ENCODE measurements at places on chromosomes 16 and 17. TPM values are rescaled to one million over a fixed set of nuclear protein-coding genes. Genes with fewer than 3 reads are reported as not detected.

DNA sequence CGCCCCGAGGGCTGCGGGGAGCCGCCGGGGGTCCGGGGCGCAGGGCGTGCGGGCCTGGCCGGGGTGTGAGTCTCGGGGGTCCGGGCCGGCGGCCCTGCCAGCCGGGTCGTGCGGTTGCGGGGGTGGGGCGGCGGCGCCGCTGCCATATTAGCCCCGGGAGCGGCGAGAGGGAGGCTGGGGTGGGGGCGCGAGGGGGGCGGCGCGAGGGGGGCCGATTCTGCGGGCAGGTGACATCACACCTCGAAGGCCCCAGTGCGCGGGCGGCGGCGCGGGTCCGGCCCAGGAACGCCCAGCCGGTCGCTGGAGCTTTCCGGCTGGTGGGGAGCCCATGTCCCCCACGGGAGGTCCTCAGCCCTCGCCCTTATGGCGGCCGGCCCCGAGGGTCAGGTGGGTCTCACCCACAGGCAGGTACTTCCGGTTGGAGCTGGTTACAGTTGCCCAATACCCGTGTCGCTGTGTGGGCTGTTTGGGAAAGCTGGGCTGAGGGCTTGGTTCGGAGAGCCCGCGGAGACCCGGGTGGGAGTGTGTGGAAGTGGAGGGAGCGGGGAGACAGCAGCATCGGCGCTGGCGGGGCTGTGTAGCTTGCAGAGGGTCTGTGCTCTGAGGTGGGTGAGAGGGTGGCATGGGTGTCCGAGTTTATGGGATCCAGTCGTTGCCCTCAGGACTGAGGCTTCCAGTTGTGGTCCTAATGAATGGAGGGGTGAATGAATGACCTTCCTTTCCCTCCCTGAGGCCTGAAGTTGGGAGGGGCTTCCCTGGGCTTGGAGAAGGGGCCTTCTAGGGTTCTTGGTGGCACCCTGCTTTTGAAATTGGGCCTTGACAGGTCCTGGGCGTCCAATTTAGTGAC is 804 bp downstream of the ATP6V0C start:
- no peaks in the 10 kb centered on the region for H3K27me3 ChIP-seq
- no peaks in the 10 kb centered on the region for H3K4me1 ChIP-seq
- H3K36me3 ChIP-seq: peaks cover 7% of the 10 kb centered on the region

The CLEC18B gene
- total RNA-seq: 0.20 TPM

DNA sequence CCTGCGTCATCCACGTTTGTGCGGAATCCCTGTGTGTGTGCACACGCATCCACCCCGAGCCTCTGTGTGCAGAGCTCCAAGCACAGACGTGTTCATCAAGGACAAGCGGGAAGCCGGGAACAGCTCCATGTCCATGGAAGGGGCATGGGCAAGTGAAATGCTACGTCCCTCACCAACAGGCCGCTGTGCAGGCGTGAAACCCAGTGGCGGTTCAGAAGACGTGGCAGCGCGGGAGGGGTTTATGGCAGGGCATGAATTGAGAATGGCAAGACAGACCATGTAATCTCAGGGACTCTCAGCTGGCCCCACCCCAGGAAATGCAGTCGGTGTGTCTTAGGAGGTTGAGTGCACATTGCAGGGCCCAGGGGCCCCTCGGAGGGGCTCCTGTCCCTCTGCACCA is 52.7 kb downstream of the TBC1D16 start:
- peaks cover 13% of the 10 kb centered on the region for H3K36me3 ChIP-seq
- H3K4me1 ChIP-seq: peaks cover 15% of the 10 kb centered on the region
- H3K4me3 ChIP-seq: no peak overlapping the region

- H3K4me1 ChIP-seq: no peaks in the 10 kb centered on the region
- no peak overlapping the region for H3K27ac ChIP-seq
- H3K27me3 ChIP-seq: no peaks in the 10 kb centered on the region
Measured at GRCh38 chr17:80356231-80356856, 58.6 kb upstream of the ENDOV start.

- peaks cover 34% of the 10 kb centered on the region for H3K36me3 ChIP-seq
- no peak for ATAC-seq
- H3K4me1 ChIP-seq: peaks cover 24% of the 10 kb centered on the region
- H3K27ac ChIP-seq: no peak overlapping the region
- H3K27me3 ChIP-seq: no peaks in the 10 kb centered on the region
Measured at GRCh38 chr17:64598672-64599071, 63.4 kb downstream of the SMURF2 start.

DNA sequence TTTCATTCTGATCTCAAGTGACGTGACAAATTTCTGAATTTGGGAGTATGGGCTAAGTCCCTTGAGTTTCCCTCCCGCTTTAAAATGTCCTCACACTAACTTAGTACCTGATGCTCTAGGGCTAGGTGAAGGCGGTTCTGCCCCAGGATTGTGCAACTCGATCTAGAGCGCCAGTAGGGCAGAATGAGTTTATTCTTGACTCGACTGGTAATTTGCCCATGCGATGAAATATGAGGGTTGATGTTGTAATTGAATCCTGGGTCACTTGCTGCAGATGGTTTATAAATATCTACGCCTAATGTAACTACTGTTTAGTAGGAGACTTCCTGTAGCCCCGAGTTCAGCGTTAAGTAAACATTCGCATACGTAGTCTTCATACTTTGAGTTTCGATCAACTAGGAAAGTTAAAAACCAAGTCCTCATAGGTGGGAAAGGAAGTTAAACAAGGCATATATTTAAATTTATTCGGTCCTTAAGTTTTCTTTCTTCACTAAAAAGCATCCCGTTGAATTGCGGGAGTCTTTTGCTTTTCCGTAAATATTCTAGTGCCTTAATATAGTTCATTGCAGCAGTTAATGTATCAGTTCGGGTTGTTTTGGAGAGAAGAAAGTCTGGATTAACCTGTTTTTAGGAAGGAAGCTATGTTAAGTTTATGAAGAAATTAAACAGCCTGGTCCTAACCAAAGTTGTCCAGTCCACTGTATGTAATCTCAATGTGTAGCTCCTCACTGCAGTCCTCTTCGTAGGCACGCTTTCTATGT is 1.6 kb downstream of the CTCF start:
- H3K27ac ChIP-seq: peak overlapping the region; percentile 96
- H3K4me3 ChIP-seq: peak overlapping the region; percentile 71
- ATAC-seq: peak; percentile 21
- H3K27me3 ChIP-seq: no peaks in the 10 kb centered on the region
- H3K36me3 ChIP-seq: no peaks in the 10 kb centered on the region
- H3K4me1 ChIP-seq: peaks cover 37% of the 10 kb centered on the region

DNA sequence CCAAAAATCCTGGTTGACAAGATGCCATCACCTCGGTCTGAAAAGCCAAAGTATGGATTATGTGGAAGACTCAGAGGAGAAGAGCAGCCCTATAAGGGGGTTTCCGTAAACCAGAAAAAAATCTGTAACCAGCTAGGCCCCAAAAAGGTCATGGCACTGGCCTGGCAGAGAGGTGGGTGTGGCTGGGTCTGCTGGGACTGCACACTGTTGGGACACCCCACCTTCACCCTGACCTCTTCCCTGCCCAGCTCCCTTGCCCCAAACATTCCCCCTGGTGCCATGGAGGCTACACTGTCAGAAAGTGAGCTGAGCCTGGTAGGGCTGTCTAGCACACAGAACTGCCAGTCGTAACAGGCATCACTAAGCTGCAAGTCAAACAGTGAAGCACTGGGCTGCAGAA is 6.5 kb downstream of the SLC47A2 start:
- H3K27me3 ChIP-seq: no peaks in the 10 kb centered on the region
- no peak overlapping the region for H3K4me3 ChIP-seq
- no peak for ATAC-seq
- H3K27ac ChIP-seq: no peak overlapping the region

DNA sequence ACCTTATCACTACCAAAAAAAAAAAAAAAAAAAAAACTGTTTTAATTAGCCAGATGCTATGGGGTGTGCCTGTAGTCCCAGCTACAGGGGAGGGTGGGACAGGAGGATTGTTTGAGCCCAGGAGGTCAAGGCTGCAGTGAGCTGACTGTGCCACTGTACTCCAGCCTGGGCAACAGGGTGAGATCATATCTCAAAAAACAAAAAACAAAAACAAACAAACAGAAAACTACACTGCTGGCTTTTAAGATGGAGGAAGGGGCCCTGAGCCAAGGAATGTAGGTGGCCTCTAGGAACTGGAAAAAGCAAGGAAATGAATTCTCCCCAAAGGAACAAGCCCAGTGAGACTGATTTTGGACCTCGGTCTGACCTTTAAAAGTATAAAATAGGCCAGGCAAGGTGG is 61.4 kb downstream of the BEAN1 start:
- H3K36me3 ChIP-seq: peaks cover 9% of the 10 kb centered on the region
- H3K27me3 ChIP-seq: no peaks in the 10 kb centered on the region
- no peak overlapping the region for H3K27ac ChIP-seq
- ATAC-seq: no peak
- H3K4me1 ChIP-seq: peaks cover 14% of the 10 kb centered on the region

The MAF gene
- 24.8 TPM for total RNA-seq

DNA sequence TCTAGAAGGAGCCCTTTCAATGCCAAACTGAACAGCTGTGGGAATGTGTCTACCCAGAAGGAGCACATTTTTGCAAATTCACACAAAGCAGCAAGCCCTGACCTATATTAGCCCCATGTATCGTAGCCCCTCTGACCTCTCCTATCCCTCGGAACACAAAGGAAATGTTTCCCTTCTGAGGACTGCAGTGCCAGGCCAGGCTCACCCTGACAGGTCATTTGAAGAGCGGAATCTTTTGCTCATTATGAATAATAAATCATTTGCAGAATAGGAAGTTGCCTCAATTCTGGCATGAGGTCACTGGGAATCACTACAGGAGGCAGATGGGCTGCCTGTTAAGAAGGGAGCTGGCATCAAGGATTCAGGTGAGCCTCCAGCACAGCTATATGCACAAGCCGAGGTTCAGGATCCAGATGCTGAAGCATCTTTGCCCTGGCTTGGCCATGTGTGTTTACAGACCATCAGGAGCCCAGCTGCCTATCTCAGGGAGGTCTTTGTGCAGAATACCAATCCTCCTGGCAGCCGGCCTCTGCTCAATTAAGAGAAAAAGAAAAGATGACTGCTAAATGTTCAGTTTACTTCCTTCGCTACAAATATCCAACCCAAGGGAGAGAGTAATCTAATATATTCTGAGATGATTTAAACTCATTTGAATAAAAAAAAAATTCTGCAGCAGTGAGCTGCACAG is 119.4 kb downstream of the USP31 start:
- H3K4me3 ChIP-seq: no peak overlapping the region
- no peaks in the 10 kb centered on the region for H3K4me1 ChIP-seq
- ATAC-seq: no peak
- peaks cover 43% of the 10 kb centered on the region for H3K27me3 ChIP-seq
- H3K27ac ChIP-seq: no peak overlapping the region

The KRTAP1-1 gene
- not detected for total RNA-seq

DNA sequence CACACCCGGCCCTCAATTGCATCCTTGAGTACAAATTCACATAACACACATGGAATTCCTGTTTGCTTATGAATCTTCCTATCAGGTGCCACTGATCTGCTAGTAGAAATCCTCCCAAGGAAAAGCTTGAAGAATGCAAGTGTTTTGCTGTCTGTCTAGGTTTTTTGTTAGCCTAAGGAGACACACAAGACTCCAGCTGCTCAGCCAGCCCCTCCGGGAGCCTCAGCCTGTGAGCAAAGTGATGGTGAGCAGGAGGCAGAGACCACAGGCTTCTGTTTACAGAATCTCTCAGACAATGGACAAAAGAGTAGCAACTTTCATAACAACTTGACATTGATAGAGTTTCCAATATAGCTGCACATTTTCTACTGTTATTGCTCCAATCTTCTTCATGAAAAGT is 18.4 kb upstream of the PRKCA start:
- H3K4me3 ChIP-seq: no peak overlapping the region
- no peaks in the 10 kb centered on the region for H3K27me3 ChIP-seq
- no peak overlapping the region for H3K27ac ChIP-seq
- no peaks in the 10 kb centered on the region for H3K4me1 ChIP-seq
- no peaks in the 10 kb centered on the region for H3K36me3 ChIP-seq
- no peak for ATAC-seq

GRCh38 chr16:87608400-87608985 is 6.2 kb downstream of the JPH3 start:
- no peak for ATAC-seq
- no peak overlapping the region for H3K4me3 ChIP-seq
- peaks cover 71% of the 10 kb centered on the region for H3K27me3 ChIP-seq
- no peaks in the 10 kb centered on the region for H3K36me3 ChIP-seq

The PRM3 gene
- total RNA-seq: not detected

- peak overlapping the region; percentile 76 for H3K27ac ChIP-seq
- H3K4me3 ChIP-seq: no peak overlapping the region
- H3K27me3 ChIP-seq: no peaks in the 10 kb centered on the region
- peaks cover 53% of the 10 kb centered on the region for H3K4me1 ChIP-seq
Measured at GRCh38 chr16:20866145-20866772, 33.9 kb downstream of the DCUN1D3 start.

The ITGAL gene
- 1.0 TPM for total RNA-seq

GRCh38 chr17:80363120-80363515 is 51.8 kb upstream of the ENDOV start:
- H3K27ac ChIP-seq: peak overlapping the region; percentile 17
- H3K36me3 ChIP-seq: no peaks in the 10 kb centered on the region
- no peak overlapping the region for H3K4me3 ChIP-seq
- no peaks in the 10 kb centered on the region for H3K4me1 ChIP-seq

The C17orf50 gene
- not detected for total RNA-seq

- H3K36me3 ChIP-seq: no peaks in the 10 kb centered on the region
- H3K27me3 ChIP-seq: no peaks in the 10 kb centered on the region
- no peak overlapping the region for H3K4me3 ChIP-seq
- H3K4me1 ChIP-seq: no peaks in the 10 kb centered on the region
- ATAC-seq: no peak
- no peak overlapping the region for H3K27ac ChIP-seq
Measured at GRCh38 chr17:44931376-44931775, 16.1 kb upstream of the GFAP start.

The KRTAP9-8 gene
- not detected for total RNA-seq

GRCh38 chr17:75764417-75764710 is 628 bp downstream of the GALK1 start:
- peaks cover 13% of the 10 kb centered on the region for H3K4me1 ChIP-seq
- no peaks in the 10 kb centered on the region for H3K27me3 ChIP-seq
- no peak for ATAC-seq
- H3K4me3 ChIP-seq: peak overlapping the region; percentile 58

DNA sequence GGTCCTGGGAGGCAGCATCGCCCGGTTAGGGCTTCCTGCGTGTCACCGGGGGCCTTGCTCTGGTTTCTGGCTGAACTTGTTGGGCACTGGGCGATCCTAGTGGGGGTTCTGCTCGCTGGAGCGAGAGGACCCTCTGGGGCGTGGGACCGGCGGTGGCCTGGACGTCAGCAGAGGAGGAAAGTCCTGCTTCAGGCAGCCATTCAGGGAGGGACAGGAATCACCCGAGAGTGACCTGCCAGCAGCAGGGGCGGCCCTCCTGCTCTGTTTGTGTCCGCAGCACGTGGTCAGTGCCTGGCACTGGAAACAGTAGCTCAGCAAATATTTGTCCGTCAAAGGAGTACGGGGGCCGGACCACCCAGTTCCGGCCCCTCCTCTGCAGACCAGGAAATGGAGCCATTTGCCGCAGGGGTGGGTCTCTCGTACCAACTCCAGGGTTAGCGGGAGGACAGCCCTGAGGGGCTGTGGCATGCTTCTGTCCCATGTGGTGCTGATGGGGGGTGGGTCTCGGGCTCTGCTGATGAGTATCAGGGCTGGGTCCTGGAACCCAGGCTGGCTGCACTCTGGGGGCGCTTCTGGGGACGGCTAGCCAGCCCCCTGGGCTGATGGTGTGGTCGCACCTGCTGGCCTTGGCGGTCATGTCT is 48.3 kb downstream of the BAIAP2 start:
- peaks cover 42% of the 10 kb centered on the region for H3K4me1 ChIP-seq
- H3K36me3 ChIP-seq: peaks cover 58% of the 10 kb centered on the region
- no peaks in the 10 kb centered on the region for H3K27me3 ChIP-seq
- ATAC-seq: peak; percentile 37
- H3K4me3 ChIP-seq: no peak overlapping the region

- H3K4me1 ChIP-seq: no peaks in the 10 kb centered on the region
- H3K4me3 ChIP-seq: no peak overlapping the region
- H3K27ac ChIP-seq: no peak overlapping the region
- H3K36me3 ChIP-seq: no peaks in the 10 kb centered on the region
- H3K27me3 ChIP-seq: no peaks in the 10 kb centered on the region
Measured at GRCh38 chr17:68011199-68011665, 15.0 kb upstream of the C17orf58 start.
